Stimulated activated CD4-positive, alpha-beta T cell treated with anti-CD3 and anti-CD28 coated beads, Interleukin-12 subunit alpha, Interleukin-12 subunit beta, amount 100 ng/mL, for 48 hours (primary cell): ENCODE measurements at places on chromosomes 3 and 15.

- DNase-seq: no peak
Observed at GRCh38 chr3:66748175-66748876, 247.5 kb upstream of the LRIG1 start.

GRCh38 chr15:99923711-99924110 is 190.5 kb upstream of the LYSMD4 start:
- DNase-seq: no peak

GRCh38 chr15:89761009-89761831 is 10.2 kb upstream of the MESP1 start:
- no peak for DNase-seq

- no peak for DNase-seq
Observed at GRCh38 chr3:13161021-13161759, 88.0 kb upstream of the IQSEC1 start.

DNA sequence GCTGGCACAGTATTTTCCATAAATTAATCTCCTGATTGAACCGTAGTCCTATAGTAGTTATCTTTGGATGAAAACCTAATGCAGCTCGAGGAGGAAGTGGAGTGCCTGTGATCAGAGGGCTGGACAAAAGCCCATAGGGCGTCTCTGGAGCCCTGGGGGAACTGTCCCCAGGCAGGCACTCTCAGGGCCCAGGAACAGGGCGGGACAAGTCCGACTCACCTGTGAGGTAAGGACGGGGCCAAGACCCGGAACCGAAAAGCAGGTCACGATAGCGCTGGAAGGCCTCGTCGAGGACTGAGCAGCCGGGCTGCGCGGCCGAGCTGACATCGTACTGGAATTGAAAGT is 341 bp downstream of the HEXA start:
- DNase-seq: no peak

GRCh38 chr3:55958605-55959004 is 471.5 kb upstream of the WNT5A start:
- DNase-seq: no peak

DNA sequence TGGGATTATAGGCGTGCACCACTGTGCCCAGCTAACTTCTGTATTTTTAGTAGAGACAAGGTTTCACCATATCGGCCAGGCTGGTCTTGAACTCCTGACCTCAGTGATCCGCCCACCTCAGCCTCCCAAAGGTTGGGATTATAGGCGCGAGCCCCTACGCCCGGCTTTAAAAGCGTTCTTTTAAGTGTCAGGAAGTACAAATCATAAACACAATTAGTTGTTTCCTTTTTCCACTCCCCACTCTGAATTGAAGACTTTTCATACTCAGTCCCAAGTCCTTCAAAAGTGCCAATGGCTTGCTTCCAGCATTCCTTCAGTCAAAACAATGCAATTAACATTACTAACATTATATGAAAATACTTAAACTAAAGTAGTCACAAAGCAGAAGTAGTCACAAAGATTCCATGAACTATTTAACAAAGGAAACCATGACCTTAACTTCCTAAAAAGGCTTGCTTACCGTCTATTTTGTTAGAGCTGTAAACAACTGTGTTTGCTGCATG is 8.1 kb downstream of the WDR82 start:
- DNase-seq: no peak

- DNase-seq: no peak
Observed at GRCh38 chr3:164024786-164025185, 1053.5 kb downstream of the SI start.

DNA sequence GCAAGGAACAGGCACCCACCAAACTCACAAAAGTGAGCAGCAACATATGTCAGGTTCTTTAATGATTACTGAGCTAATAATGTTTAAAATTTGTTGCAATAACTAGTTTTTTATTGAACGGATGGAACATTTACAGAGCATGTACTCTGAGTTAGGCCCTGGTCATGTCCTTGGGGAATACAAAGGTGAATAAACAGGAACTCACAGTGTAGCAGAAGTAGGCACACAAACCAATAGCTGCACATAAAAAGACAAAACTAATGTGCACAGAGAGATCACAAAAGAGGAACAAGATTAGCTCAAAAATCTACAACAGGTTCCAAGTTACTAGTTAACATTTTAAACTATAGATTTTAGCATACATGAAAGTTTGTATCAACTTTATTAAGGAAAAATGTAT is 505.3 kb upstream of the PPP2R3A start:
- DNase-seq: no peak

DNA sequence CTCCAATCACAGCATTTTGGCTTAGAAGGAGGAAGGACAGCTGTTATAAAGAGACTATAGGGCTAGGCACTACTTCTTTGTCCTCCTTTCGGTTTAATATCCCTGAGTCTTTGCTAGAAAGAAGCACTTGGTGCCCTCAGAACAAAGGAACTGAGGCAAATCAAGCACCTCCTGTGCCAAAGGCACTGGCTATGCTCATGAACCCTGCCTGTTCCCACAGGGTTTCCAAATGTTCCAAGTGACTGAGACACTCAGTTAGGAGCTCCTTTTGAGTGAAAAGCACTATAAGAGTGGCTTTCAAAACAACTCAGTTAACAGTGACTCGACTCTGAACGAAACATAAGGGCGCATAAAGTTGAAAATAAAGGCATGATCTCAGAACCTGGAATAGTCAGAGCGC is 25.0 kb downstream of the TBC1D2B start:
- no peak for DNase-seq

- DNase-seq: no peak
Observed at GRCh38 chr3:111319598-111319997, 222.4 kb upstream of the CD96 start.
